ENCODE measurements at places on chromosomes 6 and 20.

- no peak for DNase-seq
These were observed 30.5 kb downstream of the CDKAL1 start for GRCh38 chr6:20564777-20565176.

- no peak for DNase-seq
These were observed 26.2 kb upstream of the HDAC2 start for GRCh38 chr6:113997116-113997515.

DNA sequence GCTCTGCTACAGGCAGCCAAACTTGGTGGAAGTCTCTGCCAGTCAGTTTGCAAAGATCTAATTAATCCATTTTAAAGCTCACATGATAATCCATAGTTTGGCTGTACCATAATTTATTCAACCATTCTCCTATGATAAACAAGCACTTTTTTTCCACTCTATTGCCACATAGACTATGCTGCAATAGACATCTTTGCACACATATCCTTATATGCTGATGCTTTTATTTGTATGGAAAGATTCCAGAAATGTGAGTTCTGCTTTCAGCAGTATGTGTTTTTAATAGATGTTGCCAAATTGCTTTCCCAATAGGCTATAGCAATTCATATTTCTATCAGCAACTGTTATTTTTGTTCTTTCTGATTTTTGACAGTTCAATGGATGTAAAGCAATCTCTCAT lies 628.0 kb downstream of the KIF16B start:
- no peak for DNase-seq

GRCh38 chr6:150153905-150154492 lies 11.2 kb downstream of the PPP1R14C start:
- DNase-seq: no peak

DNA sequence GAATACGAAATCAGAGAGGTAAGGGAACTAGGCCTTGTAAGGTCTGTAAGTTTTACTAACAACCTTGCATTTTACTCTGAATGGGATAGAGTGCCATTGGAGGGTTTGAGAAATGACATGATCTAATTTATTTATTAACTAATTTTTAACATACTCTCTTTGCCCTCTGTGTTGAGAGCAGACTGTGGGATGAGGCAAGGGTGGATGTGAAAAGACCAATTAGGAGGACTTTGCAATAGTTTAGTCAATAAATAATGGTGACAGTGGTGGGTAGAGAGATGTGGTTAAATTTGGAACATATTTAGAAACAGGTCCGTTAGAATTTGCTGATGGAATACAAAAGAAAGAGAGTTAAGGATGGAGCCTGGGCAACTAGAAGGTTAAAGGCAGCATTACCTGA lies 60.0 kb downstream of the MKKS start:
- DNase-seq: no peak

GRCh38 chr6:69768664-69769063 lies 28.1 kb downstream of the LMBRD1 start:
- no peak for DNase-seq

DNA sequence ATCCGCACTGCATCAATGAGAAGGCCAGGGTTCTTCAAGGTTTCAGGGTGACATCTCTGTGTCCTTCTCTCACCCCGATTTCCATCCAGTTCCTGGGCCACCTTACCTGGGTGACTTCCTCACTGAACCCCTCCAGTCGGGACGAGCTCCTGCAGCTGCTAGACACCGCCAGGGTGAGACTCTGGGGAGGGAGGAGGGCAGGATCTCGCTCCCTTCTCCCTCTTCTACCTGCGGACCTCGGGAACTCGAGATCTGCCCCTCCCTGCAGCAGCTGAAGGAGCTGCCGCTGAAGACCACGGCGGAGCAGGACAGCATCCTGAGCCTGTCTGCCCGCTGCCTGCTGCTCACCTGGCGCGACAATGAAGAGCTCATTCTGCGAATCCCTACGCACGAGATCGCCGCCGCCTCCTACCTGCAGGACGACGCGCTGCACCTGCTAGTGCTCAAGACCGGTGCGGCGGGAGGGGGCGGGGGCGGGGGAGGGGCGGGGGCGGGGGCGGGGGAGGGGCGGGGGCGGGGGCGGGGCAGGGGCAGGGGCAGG lies 7.5 kb downstream of the CCM2L start:
- DNase-seq: peak; percentile 21

DNA sequence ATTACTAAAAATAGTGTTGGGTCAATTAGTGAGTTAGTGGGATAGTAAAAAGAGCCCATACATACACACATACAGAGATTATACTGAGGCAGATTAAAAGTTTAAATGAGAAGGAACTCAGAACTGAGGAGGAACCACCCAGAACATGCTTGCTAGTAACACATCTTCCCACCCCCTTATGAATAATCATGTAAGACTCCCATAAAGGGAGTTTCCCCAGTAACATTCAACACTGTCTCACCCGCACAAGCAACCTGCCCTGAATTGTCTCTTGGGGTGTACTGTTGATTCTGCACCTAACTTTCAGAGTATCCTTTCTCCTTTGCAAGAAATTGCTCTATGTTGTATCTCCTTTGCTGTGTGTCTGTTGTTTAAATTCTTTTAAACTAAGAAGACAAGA lies 11.1 kb upstream of the HLA-DQB2 start:
- DNase-seq: no peak

DNA sequence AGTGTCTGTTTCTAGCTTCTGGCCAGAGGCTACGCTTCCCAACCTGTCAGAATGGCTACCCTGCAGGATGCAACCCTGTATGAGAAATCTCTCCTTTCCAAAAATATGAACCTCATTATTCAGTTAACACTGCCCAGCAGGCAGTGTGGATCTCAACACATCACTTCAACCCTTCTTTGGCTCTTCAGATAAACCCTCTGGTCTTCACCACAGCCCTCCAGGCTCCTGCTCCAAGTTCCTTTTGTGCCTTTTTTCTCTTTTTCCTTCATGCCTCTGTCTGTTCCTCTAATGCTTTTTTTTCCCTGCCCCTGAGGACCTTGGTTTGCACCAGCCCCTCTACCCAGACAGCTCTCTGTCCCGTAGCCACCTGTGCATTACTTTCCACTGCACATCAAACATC lies 207.4 kb downstream of the MYLK4 start:
- DNase-seq: no peak

GRCh38 chr6:11043961-11044711 lies at the start of gene ELOVL2:
ELOVL2 (minus strand) TSS chr6:11044305; CDS start chr6:11044230, 75 bp downstream.
- no peak for DNase-seq

GRCh38 chr6:5472571-5472970 lies 211.3 kb downstream of the FARS2 start:
- DNase-seq: no peak

- DNase-seq: no peak
These were observed 1370.3 kb upstream of the CITED2 start for GRCh38 chr6:140744659-140745320.

DNA sequence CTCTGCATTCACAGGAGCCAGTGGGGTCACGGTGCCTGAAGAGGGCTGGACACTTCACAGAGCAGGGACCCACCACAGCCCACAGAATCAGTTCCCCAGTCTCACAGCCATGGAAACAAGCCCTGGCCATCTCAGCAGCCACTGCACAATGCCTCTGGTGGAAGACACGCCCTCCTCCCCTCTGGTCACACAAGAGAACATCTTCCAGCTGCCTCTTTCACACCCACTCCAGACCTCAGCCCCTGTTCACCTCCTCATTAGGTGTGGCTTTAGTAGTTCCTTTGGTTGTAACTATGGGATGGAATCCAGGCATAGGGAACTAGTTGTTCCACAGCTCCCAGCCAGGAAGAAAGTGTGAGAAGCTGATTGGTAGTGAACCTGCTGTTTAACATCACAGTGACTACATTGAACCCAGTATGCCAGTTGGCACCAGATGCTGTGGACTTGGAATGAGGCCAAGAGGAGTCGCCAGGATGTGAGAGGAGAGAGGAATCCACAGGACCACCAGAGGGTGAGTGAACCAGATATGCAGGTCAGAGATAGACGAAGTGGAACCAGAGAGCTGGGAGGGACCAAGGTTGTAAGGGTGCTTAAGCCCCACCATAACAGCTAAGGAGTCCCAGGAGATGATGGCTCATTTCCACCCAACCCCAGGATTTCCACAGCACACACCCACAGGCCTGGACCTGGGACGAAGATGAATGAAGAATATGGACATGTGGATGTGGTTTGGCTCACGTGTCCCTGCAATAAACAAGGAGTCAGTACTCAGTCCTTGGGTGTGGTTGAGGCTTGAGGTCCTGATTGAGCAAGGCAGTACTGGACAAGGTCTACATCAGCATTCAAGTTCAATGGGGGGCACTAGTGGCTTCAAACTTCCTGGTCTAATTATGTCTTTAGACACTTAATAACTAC lies 8.8 kb upstream of the BTN3A3 start:
- DNase-seq: no peak

- DNase-seq: no peak
These were observed 19.5 kb downstream of the NCOA3 start for GRCh38 chr20:47521059-47521808.

- DNase-seq: no peak
These were observed 1343.4 kb downstream of the HACE1 start for GRCh38 chr6:103516336-103516735.

DNA sequence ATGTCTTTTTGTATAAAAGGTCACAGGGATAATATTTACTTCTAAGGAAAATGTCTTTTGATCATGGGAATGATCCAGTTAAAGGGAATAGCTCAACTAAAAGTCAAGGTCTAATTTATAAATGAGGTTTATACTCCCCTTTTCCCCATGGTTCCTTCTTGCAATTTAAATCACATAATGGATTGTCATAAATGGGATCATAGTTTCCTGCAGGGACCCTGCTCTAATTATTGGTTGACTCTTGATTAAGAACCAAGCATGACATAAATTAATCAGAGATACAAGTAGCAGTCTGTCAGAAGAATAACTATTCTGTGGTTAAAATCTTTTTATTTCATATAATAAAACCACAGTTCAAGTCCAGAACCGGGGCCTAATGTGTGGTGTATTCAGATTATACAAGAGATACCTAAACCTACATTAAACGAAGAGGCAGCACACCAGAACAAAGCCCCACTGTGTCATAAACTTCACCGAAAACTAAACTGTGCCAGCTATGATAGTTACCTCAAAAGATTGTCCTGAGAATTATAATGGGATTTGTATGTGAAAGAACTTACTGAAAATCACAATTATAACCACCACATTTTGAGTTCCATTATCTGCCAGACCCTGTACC lies 43.0 kb upstream of the CD83 start:
- DNase-seq: no peak

GRCh38 chr6:150395388-150396009 lies 26.7 kb downstream of the IYD start:
- no peak for DNase-seq

DNA sequence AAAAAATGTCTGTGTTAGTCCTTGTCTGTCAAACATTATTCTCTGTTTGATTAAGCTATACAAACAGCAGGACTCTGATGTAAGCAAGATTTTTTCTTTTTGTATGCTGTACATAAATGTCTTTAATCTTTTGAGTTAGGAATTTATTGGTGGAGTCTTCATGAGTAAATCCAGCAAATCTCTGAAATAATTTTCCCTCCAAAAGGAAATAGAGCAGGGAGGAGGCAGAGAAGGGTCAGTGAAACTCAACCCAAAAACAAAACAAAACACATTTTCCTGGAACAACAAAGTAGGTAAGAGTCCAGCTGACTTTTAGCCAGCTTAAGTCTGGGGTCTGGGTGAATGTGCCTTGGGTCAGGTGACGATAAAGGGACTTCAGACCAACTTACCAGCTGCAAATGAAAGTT lies 113.7 kb downstream of the FOXA2 start:
- DNase-seq: no peak

DNA sequence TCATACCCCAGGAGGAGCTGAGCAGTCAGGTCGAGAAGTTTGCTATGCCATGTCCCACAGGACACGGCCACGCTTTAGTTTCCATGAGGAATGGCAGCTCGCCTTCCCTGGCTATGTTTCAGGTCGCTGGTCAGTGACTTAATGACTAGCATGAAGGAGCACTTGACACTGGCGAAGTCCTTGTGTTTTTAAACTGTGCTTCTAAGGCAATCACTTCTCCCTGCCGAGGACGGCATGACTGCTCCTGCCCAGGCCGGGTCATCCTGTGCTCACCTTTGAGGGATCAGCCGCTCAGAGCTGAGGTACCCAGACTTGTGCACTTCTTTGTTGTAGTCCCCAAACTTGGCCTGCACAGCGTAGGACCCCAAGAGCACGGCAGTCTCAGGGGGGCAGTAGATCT lies 34.1 kb downstream of the EZR start:
- no peak for DNase-seq

DNA sequence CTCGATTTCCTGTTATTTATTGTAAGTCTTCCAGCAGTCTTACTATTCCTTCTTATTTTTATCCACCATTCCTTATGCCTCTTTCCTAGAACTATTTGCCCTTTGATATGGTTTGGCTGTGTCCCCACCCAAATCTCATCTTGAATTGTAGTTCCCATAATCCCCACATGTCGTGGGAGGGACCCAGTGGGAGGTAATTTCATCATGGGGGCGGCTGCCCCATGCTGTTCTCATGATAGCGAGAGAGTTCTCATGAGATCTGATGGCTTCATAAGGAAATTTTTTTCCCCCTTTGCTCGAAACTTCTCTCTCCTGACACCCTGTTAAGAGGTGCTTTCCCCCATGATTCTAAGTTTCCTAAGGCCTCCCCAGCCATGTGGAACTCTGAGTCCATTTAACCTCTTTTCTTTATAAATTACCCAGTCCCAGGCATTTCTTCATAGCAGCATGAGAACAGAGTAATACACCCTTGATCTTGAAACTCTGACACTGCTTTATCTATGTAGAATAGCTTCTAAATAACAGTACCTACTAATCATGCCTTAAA lies 48.8 kb downstream of the PLN start:
- DNase-seq: no peak

DNA sequence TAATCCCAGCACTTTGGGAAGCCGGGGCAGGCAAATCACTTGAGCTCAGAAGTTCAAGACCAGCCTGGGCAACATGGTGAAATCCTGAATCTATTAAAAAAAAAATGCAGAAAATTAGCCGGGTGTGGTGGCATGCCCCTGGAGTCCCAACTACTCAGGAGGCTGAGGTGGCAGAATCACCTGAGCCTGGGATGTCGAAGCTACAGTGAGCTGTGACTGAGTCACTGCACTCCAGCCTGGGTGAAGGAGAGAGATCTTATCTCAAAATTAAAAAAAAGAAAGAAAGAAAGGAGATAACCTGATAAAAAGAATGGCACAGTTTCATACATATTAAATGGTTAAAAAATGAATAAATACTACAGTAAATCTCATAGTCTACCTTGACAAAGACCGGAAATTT lies 123.6 kb upstream of the TNFAIP3 start:
- no peak for DNase-seq

GRCh38 chr6:15296735-15297134 lies 50.9 kb downstream of the JARID2 start:
- DNase-seq: no peak

DNA sequence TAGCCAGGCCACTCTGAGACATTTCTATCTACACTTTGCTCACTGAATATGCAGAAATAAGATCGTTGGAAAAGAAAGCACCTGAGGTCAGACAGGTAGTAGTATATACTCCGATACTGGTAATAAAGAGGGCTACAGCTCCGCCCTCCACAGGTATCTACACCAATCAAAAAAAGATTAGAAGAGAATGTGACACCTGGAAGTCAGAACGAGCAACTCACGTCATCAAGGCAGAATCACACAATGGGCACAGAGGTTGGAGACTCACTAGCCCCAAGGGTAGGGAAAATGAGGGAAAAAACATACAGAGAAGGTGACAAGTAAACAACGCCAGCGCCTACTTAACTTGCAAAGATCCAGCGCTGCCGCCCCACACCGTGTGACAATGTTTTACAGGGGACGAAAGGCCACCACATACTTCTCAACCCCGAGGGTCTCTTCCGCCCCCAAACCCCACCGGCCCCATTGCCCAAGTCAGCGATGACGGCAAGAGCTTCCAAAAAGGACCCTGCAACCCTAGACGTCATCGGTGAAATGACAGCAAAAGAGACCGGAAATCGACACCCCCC lies 653 bp downstream of the LMBRD1 start:
- no peak for DNase-seq

GRCh38 chr20:48597521-48598302 lies 230.1 kb downstream of the PREX1 start:
- DNase-seq: no peak

All from stimulated activated CD4-positive, alpha-beta T cell treated with anti-CD3 and anti-CD28 coated beads, Interleukin-15, amount 100 ng/mL, for 1 hour (primary cell).